ENCODE measurements at places on chromosomes 3 and 15.

DNA sequence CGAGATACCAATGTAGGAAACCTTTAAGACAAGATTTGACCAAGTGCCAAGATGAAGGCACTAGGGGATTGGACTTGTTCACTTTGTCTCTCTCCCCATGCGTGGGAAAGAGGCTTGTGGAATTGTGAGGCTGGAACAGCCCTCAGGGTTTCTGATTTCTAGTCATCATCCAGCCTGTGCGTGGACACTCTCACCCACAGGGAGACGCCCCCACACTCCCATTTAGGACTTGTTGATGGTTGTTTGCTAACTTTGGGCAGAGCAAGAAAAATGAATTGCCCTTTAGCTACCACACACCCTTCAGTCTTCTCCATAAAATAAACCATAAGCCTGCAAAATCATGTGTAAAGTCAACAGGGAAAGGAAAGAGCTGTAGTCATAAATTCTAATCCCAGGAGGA lies 18.4 kb downstream of the ACKR2 start:
- DNase-seq, result no peak

- no peak for DNase-seq
Measured at GRCh38 chr3:152299249-152299976, 30.7 kb downstream of the MBNL1 start.

DNA sequence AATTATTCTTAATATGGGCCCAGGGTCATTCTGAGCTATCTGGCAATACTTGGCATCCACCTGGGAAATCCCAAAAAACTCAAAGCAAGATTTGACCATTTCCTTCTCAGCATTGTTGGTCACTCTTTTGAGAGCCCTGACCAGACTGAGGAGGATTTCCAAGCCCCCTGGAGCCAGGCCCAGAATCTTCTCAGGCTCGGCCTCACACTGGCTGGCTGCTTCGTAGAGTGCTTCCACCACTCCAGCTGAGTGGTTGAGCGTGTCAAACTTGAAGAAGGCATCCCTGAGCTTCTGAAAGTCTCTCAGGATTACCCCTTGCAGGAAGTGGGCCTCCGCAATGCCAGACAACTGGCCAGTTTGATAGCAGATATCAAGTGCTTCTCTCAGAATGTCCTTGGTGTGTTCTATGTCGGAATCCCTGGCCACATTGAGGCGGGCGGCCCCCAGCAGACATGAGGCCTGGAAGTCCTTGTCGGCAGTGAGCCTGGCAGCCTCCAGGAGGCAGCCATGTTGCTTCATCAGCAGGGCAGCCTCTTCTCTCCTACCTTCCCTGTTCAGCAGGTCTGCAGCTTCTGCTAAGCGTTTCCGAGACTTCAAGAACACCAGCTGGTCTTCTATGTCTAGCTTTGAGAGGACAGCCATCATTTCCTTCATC lies 68.9 kb upstream of the DCLK3 start:
- DNase-seq, result no peak

DNA sequence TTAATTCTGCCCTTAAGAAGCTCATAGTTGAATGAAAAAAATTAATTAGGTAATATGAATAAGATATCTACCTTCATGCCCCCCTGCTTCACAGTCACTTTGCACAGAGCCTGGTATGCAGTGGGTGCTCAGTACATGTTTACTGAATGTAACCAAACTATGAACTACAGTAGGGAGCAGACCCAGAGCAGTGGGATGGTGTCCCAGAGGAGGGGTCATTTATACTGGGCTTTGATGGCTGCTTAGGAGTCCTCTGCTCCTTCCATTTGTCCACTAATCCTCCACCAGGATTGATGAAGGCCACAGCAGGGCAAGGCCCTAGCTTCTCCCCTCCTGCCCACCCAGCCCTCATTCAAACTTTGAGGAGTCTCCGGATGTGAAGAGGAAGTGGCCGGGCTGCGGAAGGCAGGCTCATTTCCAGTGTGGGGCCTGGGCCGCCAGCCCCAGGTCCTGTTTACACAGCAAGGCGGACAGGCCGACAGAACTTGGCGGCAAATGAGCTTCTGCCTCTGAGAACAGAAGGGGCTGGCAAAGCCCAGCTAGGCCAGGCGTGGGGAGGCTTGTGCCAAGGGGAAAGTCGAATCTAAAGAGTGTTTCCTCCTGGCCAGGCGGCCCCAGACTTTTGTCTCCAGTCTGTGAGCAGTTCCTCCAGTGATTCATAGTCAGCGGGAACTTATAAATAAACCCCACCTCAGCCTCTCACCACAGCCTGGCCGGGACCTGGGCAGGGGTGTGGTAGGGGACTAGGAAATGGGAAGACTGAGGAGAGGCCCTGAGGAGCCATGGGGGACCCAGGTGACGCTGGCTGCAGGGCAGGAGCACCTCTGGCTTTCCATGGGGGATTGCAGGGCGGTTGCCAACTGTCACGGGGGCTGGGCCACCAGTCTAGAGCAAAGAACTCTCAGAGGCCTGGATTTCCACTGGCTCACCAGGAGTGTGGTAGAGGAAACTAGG lies 51.6 kb upstream of the LCTL start:
- peak; percentile 33 for DNase-seq

DNA sequence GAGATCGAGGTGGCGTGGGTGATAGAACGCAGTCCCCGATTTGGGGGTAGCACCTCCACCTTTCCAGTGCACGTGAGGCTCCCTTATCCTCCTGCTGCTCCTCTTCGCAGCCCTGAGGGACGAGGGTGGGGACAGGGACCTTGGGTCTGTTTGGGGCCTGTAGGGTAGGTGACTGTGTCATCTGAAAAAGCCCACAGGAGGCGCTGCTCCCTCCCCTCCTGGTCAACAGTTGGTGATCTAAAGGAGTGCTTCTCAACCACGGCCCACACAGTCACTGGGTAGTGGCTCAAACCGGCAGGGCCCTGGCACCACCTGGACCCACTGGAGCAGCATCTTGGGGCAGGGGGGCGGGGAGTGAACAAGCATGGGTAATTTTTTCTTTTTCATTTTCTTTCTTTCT lies 7.1 kb downstream of the LRRK1 start:
- DNase-seq, result no peak

DNA sequence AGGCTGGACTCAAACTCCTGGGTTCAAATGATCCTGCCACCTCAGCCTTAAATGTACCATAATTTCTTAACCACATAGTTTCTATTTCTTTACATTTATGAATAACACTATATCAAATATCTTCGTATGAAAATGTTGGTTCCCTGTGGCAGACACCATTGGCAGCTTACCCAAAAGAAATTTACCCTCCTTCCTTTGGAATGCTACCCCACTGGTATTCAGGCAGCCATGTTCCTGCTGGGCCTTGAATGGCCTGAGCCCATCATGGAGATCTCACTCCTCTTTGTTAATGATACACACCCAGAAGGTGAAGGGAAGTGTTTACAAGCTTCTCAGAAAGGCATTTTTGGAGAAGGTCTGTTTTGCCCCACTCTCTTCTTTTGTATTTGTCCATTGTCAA lies 94.3 kb upstream of the RNF7 start:
- DNase-seq, result no peak

GRCh38 chr3:155886915-155887314 lies 16.5 kb downstream of the GMPS start:
- no peak for DNase-seq

GRCh38 chr3:127438371-127438770 lies 150.5 kb upstream of the PRR20G start:
- no peak for DNase-seq

GRCh38 chr3:159897331-159898075 lies 91.1 kb upstream of the IL12A start:
- peak; percentile 43 for DNase-seq

- DNase-seq, result no peak
Measured at GRCh38 chr15:68601206-68602197, 22.7 kb downstream of the CORO2B start.

- peak; percentile 78 for DNase-seq
Measured at GRCh38 chr15:52256366-52256765, 39.2 kb downstream of the MYO5C start.

GRCh38 chr15:76866716-76867321 lies 38.3 kb downstream of the SCAPER start:
- DNase-seq, result peak; percentile 30

DNA sequence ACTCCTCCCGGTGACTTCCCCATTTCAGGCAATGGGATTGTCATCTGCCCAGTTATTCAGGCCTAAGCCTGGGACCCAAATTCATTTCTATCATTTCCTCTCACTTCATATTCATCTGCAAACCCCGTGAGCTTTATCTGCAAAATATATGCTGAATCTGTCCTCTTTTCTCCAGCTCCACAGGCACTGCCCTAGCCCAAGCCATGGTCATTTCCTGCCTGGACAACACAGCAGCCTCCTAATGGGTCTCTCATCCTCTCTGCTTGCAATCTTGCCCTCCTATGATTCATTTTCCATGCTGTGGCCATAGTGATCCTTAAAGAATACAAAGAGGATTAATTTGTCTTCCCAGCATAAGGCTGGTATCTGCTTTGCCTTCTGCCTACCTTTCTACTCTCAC lies 6.1 kb downstream of the RBP2 start:
- no peak for DNase-seq

GRCh38 chr3:8739757-8740504 lies 6.3 kb downstream of the CAV3 start:
- peak; percentile 79 for DNase-seq

DNA sequence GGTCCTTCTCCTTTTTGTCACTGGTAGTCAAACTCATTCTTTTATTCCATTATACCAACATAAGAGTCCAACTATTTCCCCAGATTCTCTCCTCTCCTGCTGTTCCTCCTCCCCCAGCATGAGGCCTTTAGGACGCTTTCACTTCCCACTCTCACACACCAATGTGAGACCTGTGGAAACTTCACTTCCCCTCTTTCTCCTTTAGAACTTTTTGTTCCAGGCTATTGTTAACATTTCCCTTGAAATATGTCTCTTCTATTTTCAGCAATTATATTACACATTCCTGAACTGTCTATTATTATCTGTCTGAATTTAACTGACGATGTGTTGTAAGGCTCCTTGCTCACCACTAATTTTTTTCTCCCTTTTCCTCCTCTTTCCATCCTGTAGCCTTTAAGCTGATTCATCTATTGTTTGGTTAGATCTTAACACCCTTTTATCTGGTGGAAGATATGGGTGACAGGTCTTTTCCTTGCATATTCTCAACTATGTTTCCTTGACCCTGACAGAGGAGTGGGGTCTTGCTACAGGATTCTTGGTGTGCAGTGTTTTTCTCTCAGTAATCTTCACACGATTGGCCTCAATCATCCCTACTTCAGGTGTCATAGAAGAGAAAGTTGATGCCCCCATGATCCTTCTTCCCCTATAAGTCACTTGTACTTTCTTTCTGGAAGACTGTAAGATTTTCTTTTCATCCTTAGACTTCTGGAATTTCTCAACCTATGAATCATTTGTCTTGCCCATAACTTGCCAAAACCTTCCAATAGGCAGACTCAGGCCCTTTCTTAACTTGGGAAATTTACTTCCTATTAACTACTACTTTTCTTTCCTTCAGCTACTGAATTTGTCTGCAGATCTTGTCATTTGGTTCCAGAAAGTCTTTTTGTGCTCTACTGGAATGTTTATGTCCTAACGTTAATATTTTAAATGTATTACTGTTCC lies 5.9 kb downstream of the CYP19A1 start:
- DNase-seq, result peak; percentile 47

GRCh38 chr3:139659511-139659910 lies 18.3 kb downstream of the NMNAT3 start:
- DNase-seq, result no peak

DNA sequence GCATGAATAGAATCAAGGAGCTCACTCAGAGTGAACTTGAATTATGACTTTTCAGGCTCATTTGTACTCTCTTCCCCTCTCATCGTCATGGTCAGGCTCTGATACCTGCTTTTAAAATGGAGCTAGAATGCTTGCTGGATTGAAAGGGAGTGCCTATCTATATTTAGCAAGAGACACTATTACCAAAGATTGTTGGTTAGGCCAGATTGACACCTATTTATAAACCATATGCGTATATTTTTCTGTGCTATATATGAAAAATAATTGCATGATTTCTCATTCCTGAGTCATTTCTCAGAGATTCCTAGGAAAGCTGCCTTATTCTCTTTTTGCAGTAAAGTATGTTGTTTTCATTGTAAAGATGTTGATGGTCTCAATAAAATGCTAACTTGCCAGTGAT lies 9.6 kb downstream of the CCNDBP1 start:
- DNase-seq, result no peak

GRCh38 chr15:89122505-89123180 lies 34.4 kb downstream of the ABHD2 start:
- no peak for DNase-seq

- DNase-seq, result no peak
Measured at GRCh38 chr3:66010739-66011655, 27.7 kb downstream of the MAGI1 start.

- DNase-seq, result peak; percentile 25
Measured at GRCh38 chr3:186540835-186541226, 3.3 kb downstream of the CRYGS start.

GRCh38 chr3:145971186-145971585 lies 189.8 kb downstream of the PLOD2 start:
- no peak for DNase-seq

GRCh38 chr15:85821545-85821944 lies 26.8 kb upstream of the KLHL25 start:
- DNase-seq, result no peak

GRCh38 chr3:124972457-124972856 lies 37.9 kb upstream of the MUC13 start:
- no peak for DNase-seq

GRCh38 chr3:172303181-172303580 lies 145.1 kb downstream of the GHSR start:
- DNase-seq, result no peak

DNA sequence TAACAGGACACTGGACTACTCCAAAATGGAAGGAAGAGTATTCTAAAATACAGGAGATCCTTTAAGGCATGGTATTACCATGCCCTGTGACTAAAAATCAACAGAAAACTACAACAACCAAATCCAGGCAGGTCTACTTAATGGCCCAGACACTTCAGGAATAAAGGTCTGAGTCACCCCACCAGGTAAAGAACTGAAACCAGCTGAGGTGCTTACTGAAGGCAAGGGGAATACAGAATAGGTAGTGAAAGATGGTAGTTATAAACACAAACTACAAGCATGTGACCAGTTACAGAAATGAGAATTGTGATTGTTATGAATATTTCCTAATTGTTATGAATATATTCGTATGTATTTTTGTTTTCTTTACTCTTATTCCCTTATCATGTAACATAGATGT lies 13.4 kb downstream of the IFT57 start:
- no peak for DNase-seq

- no peak for DNase-seq
Measured at GRCh38 chr15:84575493-84575892, 25.3 kb upstream of the ZSCAN2 start.

DNA sequence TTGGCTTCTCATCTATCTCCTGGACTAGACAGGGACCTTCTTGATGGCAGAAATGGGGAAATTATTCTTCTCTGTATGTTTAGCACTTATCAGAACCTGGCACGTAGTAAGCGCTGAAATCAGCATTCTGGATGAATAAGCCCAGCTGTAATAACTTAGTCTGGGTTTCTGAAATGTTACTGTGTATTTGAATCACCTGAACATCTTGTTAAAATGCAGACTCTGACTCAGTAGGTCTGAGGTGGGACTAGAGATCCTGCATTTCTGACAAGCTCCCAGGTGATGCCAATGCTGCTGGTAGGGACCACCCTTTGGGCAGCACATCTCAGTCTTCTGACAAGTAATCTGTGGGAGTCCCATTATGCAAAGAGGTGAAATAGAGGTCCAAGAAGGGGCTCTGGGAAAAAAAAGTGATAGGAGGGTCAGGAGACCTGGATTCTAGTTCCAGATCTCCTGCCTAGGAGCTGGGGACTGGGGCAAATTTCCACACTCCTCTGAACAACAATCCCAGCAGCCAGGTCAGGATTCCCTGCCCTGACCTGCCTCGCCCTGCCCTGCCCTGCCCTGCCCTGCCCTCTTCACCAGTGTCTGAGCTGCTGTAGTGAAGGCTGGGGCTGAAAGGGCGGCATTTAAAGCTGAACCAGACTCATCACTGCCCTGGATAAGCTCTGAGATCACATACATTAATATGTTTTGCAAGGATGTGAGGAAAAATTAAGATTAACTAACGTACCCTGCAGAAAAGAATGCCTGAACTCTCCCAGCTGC lies 17.2 kb upstream of the SLC6A11 start:
- DNase-seq, result no peak

Data from AG08395 (cell line).